ENCODE measurements at places on chromosomes 16 and 17. TPM values are rescaled to one million over a fixed set of nuclear protein-coding genes. Genes with fewer than 3 reads are reported as not detected.

DNA sequence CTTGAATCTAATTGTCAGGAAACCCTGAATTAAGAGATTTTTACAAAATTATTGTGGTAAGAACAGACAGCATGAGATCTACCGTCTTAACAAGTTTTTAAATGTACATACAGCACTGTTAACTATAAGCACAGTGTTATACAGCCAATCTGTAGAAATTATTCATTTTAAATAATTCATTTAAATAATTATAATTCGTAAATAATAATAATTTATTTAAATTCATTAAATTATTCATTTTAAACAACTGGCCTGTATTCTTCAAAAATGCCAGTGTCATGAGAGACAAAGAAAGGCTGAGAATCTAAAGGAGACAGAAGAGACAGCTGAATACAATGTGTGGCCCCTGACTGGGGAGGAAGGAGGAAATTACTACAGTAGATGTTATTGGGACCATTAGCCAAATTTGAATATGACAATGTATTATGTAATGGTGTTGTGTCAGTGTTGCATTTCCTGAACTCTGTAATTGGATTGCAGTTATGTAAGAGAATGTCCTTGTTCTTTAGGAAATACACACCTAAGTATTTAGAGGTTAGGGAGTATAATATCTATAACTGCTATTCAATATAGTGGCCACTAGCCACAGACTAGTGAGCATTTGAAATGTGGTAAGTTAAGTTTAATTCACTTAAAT lies 2.3 kb downstream of the RSAD1 start:
- DNase-seq, result no peak

- DNase-seq, result no peak
Measured at GRCh38 chr16:53090286-53090590, 35.4 kb downstream of the CHD9 start.

DNA sequence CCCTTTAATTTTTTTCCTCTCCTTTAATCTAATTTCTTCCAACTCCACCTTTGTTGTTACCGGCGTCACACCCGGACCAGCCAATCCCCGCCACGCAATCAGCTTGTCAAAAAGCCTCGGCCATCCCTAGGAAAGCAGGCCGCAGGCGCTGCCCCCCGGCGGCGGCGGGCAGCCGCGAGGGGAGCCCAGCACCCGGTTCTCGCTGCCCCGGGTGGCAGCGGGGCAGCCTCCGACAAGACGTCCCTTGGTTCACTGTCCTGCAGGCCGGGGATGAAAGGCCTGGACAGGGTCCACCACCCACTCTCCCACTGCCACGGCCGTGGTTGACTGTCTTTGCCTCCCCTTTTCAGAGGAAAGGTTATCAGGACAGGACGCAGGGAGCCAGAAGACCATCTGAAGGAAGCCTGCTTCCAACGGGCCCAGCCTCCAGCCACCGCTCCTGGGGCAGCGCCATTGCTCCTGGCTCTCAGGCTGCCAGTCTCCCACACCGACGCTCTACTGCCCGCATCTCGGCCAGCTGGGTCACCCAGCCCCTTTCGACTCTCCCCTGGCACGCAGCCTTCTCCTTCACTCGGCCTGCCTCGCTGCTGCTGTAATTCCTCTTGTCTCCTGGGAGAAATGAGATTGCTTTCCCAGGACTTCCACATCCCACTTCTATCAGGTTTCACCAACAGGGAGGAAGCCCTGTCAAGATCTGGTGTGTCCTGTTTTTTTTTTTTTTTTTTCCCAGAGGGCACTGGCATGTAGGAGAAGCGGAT lies 2.8 kb upstream of the UBTF start:
- DNase-seq, result peak; percentile 87

- no peak for DNase-seq
Measured at GRCh38 chr16:27400751-27401620, 988 bp upstream of the IL21R start.

GRCh38 chr17:2042933-2043332 lies 1.1 kb downstream of the OVCA2 start:
- no peak for DNase-seq

DNA sequence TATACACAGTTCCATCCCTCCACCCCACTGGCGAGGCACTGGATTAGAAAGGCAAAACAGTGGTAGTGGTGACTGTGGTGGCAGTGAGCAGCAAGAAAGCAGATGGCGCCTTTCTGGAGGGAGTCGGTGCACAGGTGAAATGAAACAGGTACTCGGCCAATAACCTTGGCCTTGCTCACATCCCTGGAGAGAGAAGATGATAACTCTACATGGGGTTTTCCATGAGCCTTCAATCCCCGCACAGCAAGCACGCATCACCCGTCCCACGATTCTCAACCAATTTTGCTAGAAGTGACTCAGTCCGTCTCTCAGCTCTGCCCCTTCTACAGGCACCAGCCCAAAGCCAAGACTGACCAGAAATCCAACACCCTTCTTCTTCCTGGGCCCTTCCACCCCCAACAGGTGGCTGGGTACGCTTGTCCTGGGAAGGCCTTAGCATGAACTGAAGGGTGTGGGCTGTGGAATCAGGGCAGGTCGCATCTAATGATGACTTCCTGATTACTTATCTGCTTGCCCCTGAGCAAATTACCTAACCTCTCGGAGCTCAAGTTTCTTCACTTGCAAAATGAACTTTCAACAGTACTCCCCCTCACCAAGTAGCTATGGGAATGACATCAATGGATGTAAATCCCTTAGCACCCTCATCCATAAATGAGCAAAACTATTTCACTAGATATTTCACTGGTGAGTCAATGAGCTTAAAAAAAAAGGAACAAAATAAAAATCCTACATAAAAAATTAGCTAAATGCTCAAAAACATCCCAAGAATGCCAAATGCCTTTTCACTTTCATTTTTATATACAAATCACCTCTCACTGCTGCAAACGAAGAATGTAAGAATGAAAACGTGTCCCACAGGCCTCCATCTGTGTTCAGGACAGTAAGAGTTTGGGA lies 18.0 kb downstream of the XPO6 start:
- DNase-seq, result peak; percentile 59

Gene CMIP
- polyA plus RNA-seq, result 125 TPM

- DNase-seq, result no peak
Measured at GRCh38 chr17:67364847-67365737, 1.3 kb downstream of the PSMD12 start.

Gene VAT1L
- not detected for polyA plus RNA-seq

DNA sequence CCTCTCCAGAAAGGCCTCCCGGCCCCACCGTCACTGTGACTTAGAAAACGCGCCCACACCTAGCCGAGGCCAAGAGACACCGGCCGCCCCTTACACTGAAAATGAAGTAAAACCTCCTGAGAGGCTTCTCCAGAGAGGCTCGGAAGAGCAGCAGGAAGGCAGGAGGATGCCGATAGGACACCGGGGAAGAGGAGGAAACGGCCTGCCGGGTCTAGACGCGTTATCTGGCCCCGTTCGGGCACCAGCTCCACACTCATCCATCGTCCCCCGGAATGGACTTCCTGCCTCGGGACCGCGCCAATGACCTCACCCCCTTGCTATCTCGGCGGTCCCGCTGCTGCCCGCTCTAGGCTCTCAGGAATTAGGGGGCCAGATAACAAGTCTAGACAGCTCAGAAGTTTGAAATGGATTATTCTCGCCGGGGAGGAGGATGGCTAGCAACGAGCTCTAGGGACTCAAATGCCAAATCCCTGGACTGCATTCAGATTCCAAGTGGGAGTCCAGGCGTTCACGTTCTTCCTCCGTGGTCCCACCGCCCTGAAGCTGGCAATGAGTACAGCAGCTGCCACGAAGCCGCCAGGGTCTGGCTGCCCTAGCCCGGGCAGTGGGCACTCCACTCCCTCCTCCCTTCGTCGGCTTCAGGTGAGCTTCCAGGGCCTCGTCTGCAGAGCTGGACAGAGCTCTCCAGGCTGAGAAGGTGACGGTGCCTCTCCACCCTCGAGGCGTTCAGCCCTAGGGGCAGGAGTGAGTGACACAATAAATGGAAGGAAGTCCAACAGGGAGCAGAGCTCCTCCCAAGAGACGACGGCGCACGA lies 350.9 kb downstream of the FOXL1 start:
- no peak for DNase-seq

DNA sequence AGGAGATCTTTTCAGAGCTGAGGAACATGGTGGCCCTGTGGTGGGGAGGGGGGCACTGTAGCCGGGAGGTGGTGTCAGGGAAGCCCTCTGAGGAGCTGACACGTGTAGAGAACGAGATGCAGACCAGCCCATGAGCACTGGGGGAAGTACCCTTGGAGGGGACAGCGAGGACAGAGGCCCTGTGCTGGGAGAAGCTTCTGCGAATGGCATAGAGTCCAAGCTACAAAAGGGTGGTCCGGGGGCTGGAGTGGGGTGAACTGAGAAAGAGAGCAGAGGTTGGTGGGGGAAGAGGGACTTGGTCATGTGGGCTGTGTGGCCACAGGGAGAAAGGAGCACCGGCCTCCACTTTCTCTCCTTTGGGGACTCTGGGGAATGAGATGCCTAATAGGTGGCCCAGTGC lies 270.8 kb downstream of the CBLN1 start:
- no peak for DNase-seq
